ENCODE measurements at places on chromosomes 4 and X. TPM values are rescaled to one million over a fixed set of nuclear protein-coding genes. Genes with fewer than 3 reads are reported as not detected.

The KCTD8 gene
- 0.75 TPM for total RNA-seq

The RAP1GDS1 gene
- 35.3 TPM for total RNA-seq

The IL2 gene
- total RNA-seq, result not detected

The TRAM1L1 gene
- total RNA-seq, result 1.3 TPM

The FAAH2 gene
- 1.7 TPM for total RNA-seq

The ADH1B gene
- 502 TPM for total RNA-seq

The CCSER1 gene
- 9.5 TPM for total RNA-seq

The NOX1 gene
- total RNA-seq, result not detected

The TBC1D19 gene
- total RNA-seq, result 9.1 TPM

The MBNL3 gene
- total RNA-seq, result 6.0 TPM

Measured in aorta (tissue), 5 donors.